Testis (tissue), 5 donors: ENCODE measurements at places on chromosomes 3 and 15. TPM values are rescaled to one million over a fixed set of nuclear protein-coding genes. Genes with fewer than 3 reads are reported as not detected.

- no peak for DNase-seq
These were observed 108.9 kb downstream of the EDEM1 start for GRCh38 chr3:5296362-5296761.

GRCh38 chr3:177681852-177682251 lies 484.6 kb upstream of the TBL1XR1 start:
- no peak for DNase-seq

DNA sequence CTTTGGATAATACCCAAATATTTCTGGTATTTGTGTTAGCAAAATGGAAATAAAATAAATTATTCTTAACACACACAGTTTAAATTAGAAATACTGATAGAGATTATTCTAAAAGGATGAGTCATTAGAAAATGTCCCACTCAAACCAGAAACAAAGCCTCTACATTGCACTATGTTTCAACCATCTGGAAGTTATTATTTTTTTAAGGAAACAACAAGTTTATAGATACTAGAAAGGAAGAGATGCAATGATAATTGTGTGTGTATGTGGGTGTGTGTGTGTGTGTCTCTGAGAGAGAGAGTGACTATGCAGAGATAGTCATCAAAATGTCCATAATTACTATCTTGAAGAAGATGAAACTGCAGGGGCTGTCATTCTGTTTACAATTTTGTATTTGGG lies 1340.5 kb downstream of the ROBO1 start:
- DNase-seq = no peak

IGF2BP2 gene
- total RNA-seq = 29.1 TPM

UPK1B gene
- 0.50 TPM for total RNA-seq

DNA sequence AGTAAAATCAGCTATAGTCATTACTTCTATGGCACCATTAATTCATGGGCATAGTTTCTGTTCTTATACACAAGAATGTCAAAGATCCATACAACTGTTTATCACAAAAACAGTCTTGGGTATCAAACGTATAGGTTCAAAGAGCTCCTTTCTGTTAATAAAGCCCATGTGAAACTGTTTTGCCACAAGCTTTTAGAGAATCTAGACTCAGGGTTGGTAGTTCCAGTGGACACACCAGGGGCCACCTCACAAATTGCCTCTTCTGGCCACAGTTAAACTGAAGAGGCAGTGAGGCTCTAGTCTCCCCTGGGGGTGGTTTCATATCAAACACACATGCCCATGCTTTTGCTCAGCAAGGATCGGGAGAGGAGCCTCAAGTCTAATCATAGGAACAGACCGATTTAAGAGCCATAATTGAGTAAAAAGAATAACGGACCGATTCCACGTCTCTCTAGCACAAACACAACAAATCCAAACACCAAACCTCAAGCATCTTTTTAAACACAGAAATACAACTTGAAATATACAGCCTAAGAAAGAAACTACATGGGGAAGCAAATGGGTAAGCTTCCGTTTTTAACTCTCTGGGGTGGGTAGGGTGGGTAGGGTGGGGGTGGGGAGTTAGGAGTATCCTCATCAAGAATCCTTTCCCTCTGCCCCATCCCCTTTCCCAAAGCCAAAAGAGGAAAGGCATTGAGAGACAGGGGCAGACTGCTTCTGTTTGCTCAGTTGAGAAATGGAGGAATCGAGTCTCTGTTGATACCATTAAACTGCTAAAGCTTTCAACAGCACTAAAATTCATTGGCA lies 443.3 kb downstream of the MAGI1 start:
- no peak for DNase-seq

DNA sequence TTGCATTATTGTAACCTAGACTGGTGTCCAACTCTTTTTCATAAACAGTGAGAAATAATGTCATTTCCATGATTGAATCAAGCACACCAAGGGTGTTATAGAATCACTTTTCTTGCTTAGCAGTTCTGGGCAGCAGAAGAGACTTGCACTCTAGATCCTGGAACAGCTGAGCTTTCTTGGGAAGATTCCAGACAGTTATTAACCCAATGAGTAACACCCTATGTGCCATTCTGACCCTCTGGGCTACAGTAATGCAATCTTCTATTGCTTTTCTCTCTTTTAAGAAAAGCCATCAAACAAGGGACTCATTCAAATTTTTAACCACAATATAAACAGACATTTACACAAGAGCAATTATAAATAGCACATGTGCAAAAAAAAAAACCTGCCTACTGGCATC lies 39.3 kb upstream of the USP3 start:
- no peak for DNase-seq

MORC1 gene
- total RNA-seq = 16.0 TPM

GRCh38 chr3:113532698-113533533 lies 561 bp downstream of the SIDT1 start:
- DNase-seq = peak; percentile 19

DNA sequence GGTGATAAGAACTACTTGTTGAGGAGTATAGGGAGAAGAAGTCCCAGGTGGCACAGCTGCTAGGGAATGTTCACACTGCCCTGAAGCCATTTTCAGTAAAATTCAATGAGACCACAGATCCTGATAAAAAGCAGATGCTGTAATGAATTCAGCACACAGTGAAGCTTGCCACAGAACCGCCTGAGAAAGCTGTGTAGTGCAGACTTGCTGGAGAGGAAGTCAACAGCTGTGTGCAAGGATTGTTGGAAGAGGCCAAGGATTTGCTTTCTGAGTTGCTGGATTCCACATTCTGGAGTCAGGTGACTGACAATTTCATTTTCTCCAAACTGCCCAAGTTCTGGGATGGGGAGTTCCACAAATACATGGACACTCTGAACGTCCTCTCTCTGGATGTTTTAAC lies 70.9 kb downstream of the ANP32A start:
- no peak for DNase-seq

ASB14 gene
- total RNA-seq = 0.06 TPM

GRCh38 chr3:193333229-193333628 lies 45.3 kb downstream of the ATP13A5 start:
- no peak for DNase-seq

TRMT10C gene
- total RNA-seq = 13.5 TPM

GRCh38 chr3:134956844-134957243 lies 161.8 kb downstream of the EPHB1 start:
- no peak for DNase-seq

DNA sequence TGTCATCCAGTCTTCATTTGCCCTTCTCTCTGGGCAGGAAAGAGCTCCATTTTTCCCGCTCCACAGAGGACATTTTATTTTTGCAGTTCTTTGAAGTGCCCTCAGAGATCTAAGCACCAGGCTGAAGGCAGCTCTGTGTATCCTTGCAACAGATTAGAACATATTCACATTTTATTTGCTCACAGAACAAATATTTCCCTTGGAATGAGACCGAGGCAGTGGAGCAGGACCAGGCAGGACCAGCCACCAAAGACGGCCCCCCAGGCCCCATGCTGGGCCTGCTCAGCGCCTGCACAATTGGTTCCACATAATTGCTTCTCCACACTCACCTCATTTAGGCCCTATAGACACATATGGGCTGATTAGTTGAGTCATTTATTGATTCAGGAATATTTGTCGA lies 15.7 kb upstream of the ETV5 start:
- no peak for DNase-seq

- DNase-seq = no peak
These were observed 50.6 kb downstream of the SV2B start for GRCh38 chr15:91150502-91151160.

DNA sequence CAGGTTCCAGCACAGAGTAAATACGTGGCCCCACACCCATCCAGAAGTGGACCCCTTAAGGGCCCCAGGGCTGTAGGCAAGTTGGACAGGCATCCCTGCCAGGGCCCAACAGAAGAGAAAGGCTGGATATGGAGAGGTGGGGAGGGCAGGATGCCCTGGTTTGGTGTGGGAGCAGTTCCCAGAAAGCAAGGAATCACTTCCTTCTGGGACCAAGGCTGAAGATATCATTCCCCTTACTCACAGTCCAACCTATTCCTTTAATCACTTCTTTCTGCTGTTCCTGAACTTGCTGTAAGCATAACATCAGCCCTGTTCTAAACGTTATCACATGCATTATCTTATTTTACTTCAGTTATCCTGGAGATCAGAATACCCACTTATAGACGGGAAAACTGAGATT lies 6.1 kb upstream of the MESP2 start:
- DNase-seq = no peak
